Stimulated activated CD8-positive, alpha-beta memory T cell treated with anti-CD3 and anti-CD28 coated beads, Interleukin-4, amount 100 ng/mL, for 4 hours (primary cell): ENCODE measurements at places on chromosomes 1 and 21.

DNA sequence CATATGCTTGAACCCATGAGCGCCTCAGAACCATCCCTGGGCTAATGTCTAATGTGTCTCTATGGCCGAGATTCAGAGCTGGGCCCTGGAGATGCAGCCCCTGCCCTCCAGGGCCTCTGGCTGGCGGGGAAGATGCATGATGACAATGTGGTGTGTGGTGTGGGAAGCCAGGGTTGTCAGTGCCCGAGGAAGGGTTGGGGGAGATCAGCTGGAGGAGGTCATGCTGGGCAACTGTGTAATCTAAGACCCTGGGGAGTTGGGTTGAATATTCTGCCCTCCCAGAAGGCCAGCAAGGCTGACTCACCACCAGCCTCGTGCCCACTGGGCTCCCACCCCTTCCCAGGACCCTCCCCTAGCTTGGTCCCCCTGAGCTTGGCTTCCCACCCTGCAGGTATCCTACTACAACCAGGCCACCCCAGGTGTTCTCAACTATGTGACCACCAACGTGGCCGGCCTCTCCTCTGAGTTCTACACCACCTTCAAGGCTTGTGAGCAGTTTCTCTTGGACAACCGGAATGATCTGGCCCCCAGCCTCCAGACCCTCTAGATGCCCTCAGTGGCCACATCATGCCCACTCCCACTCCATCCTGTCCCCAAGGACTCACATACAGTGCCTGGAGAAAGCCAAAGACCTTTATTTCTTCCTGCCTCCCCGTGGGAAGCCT, 14.6 kb downstream of the FAM151A start:
- DNase-seq, result no peak

DNA sequence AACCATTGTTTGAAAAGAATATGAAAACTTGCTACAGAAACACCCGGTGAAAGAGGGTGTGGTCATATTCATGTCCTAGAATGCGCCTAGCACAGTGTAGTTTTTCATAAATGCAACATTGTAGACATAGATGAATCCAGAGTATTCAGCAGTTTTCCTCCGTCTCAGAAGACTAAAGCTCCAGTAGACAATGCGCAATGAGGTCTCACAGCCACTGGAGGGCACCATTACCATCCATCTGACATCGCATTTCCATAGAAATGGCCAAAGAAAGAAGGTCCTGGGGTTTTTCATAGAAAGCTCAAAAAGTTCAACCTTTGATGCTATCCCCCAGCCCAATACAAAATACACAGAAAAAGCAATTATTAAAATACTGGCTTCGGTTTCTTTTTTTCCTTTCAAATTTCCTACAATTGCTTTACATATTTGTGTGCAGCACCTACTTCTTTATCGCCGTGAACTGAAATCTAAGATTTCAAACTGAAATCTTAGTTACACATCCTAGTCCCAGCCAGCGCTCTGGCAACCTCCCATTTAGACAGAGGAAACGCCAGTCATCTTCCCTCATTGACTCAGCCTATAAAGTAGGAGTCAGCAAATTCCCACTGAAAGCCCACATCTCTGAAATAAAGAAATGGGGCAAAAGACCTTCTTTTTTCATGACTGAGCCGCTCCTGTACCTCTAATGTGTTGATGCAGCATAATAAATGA, 3.9 kb upstream of the CD58 start:
- peak; percentile 18 for DNase-seq

- DNase-seq, result no peak
Measured at GRCh38 chr1:38097284-38097898, 50.8 kb upstream of the POU3F1 start.

DNA sequence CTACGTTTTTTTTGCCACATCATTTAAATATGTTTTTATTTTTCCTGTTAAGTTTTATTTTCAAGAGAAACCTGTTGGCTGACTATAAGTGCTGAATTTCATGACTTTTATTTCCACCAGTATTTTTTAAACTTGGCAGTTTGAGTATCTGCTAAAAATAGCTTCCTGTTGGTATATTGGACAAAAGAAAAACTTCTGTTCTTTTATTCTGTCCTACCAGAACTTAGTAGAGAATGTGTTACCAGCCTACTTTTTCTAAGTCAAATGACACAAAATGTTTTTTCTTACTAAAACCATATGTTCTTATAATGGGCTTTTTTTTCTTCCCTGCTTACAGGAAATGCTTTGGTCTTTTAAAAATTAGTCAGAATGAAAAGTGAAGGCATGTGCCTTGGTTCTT, 7.6 kb downstream of the DR1 start:
- DNase-seq, result no peak

DNA sequence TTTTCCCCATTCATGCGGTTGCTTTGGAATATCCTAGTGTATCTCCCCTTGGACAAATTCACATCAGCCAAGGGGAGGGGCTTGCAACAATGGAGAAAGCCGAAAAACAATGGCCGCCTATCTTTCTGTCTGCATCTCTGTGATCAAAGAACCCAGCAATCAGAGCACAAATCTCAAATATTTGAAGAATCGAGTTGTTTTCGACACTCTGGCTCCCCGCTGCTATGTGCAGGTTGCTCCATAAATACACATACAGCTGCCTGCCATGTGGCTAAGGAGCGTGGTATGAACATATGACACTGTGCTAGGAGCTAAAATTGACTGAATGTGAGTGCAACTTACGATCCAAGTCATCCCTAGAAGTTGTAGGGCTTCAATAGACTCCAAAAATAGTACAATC, 8.5 kb downstream of the CFHR4 start:
- DNase-seq, result no peak

GRCh38 chr1:8063298-8064036, 37.4 kb upstream of the ERRFI1 start:
- DNase-seq, result no peak

DNA sequence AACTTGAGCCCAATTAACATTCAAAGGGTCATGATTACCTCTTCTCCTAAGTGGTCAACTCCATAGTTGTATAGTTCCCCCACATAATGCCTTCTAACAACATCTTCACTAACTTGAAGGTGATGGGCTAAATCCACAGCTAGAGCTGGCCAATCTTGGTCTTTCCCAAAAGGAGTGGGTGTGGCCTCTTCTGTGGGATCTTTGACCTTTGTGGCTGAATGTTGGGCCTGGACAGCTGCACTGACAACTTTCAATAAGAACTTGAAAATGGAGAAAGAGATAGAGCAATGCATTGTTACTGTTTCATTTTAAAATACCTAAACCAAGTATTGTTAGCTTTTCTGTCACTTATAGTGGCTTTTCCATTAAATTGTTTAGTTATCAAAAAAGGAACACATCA, 59.2 kb downstream of the IARS2 start:
- DNase-seq, result no peak

DNA sequence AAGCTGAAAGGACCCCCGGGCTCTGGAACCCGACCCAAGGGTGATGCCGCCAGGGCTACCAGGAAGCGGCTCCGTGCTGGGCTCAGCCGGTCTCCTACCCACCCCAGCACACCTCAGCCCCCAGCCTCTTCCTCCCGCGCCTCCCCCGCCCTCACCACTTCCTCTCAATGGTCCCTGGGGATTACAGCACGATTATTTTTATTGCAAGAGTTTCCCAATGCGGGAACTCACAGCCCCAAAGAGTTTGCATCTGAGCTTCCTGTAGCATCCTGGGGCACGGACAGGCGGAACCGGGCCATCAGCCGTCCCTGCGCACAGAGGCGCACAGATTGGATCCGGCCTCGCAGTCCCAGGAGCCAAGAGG, 8.7 kb upstream of the SLX9 start:
- no peak for DNase-seq

DNA sequence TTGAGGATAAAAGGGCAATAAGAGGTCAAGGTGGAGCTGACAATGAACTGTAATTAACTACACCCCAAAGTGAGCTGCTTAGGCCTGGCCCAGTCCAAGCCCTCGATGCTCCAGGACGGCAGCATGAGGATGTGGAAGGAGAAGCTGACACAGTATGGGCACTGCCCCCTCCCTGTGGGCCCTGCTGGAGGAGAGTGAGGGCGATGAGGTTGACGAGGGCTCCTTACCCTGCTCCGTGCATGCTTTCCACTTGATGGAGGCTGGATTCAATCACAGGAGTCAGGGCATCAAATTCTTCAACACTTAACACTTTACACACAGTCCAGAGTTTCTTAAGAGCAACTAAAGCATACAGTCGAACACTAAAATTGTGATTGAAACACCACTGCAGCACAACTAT, 32.4 kb downstream of the COA6 start:
- DNase-seq, result no peak

DNA sequence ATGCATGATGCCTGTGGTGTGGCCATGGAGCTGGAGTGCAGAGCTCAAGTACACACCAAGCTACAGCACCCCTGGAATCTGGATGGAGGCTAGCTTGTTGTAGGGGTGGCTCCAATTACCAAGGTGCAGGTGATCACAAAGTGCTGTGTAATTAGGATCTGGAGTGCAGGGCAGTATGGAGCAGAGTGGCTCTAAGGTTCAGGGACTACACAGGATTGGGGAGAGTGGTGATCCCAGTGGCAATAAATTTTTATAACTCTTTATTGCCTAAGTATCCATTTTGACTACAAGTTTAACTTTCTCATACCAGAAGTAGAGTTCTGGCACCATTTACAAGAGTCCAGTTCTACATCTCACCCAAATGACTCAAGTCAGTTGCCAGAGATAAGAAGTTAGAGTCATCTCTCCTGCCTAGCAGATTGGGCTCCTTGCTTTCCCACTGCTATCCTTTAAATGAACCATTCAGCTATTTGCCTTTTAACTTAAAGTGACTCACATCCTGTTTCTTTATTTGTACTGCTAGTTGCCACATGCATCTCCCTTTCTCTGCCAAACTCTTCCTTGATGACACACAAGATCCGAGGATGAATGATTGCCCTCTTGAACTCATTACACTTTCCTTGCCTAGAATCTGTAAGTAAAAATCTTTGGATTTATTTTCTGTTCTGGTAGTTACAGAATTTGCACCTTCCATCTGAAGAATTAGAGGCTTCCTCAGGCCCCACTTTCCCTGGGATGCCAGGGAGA, 427.2 kb downstream of the KCNT2 start:
- no peak for DNase-seq

DNA sequence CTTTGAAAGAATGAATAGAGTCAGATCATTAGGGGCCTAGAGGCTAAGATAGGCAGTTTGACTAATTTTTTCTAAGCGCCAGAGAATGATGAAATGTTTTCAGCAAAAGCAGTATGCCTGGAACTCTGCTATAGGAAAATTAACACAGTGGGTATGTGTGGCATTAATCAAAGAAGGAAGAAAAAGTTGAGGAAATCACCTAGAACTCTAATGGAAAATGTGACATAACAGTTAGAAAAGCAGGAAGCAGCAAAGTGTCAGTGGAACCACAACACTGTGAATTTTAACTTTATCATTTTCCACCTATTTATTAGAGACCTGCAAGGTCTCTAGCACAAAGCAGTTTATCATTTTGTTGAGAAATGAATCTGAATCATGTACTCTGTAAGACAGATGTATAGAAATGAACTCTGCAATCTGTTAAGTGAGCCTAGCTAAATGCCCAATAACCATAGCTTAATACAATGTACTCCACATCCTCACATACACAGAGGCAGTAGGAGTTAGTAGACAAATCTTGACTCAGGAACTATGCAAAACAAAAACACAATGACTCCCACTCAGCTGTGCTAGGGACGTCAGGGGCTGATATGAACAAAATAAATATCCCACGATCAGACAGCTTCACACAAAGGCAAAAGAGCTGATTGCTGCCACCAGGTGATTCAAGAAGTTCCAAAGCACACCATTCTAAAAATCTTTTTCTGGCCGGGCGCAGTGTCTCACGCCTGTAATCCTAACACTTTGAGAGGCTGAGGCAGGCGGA, 500.7 kb upstream of the NFIA start:
- DNase-seq, result no peak

DNA sequence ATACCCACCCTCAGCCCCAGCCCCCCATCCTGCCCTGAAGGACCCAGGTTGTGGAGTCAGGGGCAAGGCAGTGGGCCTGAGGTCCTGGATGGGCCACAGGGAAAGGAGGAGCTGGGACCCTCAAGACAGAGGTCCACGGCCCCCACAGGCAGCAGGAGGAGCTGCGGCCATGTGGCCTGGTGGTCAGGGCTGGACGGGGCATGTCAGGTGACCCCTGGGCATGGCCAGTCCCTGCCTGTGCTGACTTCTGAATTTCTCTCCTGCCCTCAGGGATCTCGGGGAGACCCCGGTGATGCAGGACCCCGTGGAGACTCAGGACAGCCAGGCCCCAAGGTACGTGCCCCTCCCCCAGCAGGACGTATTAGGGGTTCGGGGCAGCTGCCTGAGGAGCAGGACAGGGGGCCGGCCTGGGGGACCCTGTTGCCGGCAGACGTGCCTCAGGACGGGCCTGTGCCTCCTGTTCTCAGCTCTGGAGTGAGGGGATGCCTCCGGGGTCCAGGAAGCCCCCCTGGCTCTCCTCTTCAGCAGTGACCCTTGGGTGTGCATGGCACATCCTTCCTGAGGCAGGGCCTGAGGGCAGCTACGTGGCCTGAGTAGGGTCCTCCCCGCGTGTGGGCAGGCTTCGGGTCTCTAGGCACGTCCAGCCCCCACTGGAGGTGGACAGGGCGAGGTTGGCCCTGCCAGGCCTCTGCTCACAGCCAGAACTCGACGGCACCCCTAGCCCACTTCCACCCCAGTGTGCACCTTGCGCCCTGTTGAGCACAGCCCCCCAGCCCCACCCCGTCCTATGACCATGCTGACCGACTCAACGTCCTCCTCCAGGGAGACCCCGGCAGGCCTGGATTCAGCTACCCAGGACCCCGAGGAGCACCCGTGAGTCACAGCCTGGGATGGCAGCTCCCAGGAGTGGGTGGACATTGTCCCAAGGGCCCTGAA, 23.6 kb downstream of the COL6A2 start:
- no peak for DNase-seq

DNA sequence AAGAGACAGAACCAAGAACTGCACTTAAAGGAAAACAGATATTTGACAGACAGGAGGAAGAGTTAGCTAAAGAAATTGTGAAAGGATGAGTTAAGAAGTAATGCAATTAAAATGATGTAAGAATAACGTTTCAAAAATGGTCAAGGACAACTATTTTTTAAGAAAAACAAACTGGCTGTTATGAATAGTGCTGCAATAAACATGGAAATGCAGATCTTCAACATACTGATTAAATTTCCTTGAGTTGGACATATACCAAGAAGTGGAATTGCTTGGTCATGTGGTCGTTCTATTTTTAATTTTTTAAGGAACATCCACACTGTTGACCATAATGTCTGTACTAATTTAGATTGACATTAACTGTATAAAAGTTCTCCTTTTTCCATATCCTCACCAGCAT, 23.1 kb upstream of the PHTF1 start:
- DNase-seq, result no peak

DNA sequence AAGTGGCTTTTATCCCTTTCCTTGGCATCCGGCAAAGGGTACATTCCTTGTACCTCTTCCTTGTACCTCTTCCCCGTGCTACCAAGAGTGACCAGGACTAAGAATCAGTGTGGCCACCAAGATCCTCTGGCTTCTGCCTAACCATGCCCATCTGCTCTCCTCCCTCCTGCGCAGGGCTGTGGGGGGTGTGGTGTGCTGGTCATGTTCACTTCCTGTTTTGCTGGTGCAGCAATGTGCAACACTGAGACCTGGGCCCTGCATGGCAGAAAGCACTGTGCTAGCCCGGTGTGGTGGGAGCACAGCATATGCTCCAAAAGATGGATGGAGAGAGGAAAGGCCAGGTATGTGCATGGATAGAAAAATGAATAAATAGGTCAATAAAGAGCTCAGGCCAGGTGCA, 33.3 kb upstream of the TENT5C start:
- no peak for DNase-seq
